ENCODE measurements at places on chromosomes 11 and 22.

GRCh38 chr22:38163844-38164550, 17.6 kb downstream of the PLA2G6 start:
- no peak for DNase-seq

DNA sequence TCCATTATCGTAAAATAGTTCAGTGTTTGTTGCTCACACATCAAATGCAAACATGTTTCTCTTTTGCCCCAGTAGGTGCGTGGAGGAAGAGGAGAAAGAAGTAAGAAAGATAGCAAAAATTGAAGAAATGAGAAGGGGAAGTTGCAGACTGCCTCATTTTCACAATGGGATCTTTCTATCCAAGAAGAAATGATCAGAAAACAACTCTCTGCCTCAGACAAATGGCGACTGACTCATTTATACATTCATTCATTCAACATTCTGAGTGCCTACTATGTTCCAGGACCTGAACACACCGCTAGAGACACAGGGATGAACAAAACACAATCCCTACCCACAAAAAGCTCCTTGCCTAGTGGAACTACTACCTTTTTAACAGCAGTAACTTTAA, 367 bp downstream of the HPS5 start:
- peak; percentile 56 for DNase-seq

GRCh38 chr11:288478-289397, at the start of gene PGGHG:
TSS of gene PGGHG (plus strand) at chr11:289126. CDS start at chr11:289817, 691 bp downstream.
- DNase-seq: peak; percentile 55

- DNase-seq: no peak
Observed at GRCh38 chr22:46349238-46349637, 13.7 kb downstream of the TRMU start.

- DNase-seq: no peak
Observed at GRCh38 chr22:47987885-47988515, 1225.5 kb downstream of the TBC1D22A start.

GRCh38 chr11:57638005-57638781, 11.5 kb downstream of the YPEL4 start:
- DNase-seq: peak; percentile 93

GRCh38 chr22:50523806-50524675, 1.4 kb downstream of the SCO2 start:
- no peak for DNase-seq

- DNase-seq: no peak
Observed at GRCh38 chr11:122809866-122810265, 28.4 kb upstream of the CRTAM start.

GRCh38 chr22:47173535-47174021, 411.1 kb downstream of the TBC1D22A start:
- DNase-seq: no peak

DNA sequence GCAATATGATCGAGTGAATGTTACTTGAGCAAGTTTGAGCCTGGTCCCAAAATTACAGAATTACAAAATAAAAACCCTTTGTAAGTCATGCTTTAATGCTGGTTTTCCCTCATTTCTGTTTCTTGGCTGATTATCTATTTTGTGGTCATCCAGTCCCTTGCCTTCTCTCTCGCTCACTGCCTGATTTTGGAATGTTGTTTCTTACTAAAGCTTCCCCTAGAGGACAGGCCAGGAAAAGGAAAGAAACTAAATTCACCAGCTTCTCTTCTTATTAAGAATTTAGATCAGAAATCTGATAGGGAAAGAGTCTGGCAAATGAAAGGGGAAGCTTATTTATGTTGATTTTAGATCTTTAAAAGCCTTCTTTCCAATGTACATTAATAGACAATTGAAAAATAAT, 16.6 kb upstream of the BDNF start:
- peak; percentile 62 for DNase-seq

DNA sequence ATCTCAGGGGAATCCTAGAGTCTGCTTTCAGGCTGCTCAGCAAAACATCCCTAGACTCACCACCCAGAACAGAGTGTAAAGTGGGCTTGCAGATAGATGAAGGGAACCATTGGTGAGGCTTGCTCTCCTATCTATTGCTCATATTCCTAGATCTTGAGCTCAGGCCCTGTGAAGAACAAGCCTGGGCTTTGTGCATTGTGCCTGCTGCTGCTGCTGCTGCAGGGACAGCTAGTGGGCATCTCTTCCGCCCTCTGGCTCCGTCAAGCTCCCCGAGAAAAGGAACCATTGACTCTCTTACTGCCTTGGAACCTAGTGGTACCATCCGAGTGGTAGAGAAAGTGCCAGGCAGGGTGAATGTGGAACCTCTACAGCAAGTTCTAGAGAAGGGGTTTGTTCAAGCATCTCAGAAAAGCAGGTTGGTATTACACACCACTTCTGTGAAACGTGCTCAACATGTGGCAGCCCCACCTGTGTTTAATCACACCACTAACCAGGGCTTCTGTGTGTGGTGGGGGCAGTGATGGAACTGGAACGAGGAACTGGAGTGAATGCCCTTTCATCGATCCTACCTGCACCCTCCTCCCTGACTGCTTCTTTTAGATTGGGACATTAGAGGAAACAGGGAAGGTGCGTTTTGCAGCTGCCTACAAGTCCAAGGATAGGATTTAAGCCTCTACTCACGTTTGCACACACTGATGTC, 4.4 kb downstream of the BACE1-AS start:
- DNase-seq: no peak

- no peak for DNase-seq
Observed at GRCh38 chr11:46198245-46199240, 77.3 kb upstream of the PHF21A start.

GRCh38 chr11:83312430-83312829, 26.3 kb upstream of the CCDC90B start:
- DNase-seq: no peak

GRCh38 chr11:103110391-103110790, 1.2 kb downstream of the DYNC2H1 start:
- DNase-seq: peak; percentile 65

- DNase-seq: peak; percentile 28
Observed at GRCh38 chr22:17754233-17754925, 19.9 kb downstream of the BID start.

DNA sequence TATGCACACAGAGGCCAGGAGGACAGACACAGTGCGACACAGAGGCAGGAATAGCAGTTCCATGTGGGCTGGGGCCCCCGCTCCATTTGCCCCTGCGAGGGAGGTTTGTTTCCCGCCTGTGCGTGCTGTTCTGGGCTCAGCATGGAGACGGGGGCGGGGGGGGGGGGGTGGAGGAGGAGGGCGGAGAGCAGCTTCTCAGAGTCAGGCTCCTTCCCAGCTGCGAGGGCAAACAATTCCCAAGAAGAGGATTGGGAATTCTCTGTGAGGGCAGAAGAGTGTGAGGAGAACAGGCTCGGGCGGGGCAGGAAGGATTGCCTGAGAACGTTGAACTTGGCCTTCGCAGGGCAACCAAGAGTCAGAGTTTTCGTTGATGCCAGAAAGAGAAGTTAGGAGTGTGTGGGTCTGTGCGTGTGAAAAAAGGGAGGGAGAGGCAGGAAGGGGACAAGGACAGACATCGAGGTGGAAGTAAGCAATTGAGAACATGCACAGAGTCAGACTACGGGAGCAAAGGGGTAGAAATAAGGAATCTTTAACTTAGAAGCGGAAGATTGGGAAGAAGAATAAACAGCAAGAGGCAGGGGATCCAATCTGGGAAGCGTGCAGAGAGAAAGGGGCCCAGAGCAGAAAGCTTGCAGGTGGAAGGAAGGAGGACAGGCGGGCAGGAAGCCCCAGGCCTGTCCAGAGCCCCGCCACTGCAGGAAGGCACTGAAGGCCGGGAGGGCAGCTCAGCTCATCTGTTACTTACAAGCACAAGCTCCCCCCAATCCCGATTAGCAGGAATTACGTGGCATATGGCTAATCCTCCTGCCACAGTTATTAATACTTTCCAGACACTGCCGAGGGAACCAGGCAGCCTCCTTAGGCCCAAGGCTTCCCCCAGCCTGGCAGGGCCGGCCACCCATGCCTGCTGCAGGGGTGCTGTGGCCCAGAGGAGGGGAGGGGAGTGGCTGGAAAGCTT, 15.6 kb upstream of the JAM3 start:
- no peak for DNase-seq

DNA sequence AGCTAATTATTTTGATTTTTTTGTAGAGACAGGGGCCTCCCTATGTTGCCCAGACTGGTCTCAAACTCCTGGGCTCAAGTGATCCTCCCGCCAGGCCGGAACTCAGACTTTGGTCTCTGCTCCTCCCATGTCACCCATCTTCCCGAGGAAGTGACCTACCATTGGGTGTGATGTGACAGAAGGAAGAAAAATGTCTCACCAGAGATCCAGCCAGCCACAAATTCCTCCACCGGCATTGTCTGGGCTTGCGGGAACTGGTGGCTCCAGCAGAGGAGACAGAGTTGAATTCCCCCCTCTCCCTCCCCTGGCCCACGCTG, 772 bp downstream of the SLC25A45 start:
- DNase-seq: peak; percentile 69

- DNase-seq: peak; percentile 60
Observed at GRCh38 chr22:28978158-28978557, 83.5 kb downstream of the C22orf31 start.

GRCh38 chr11:86443415-86443814, 68.7 kb downstream of the CCDC81 start:
- DNase-seq: no peak

DNA sequence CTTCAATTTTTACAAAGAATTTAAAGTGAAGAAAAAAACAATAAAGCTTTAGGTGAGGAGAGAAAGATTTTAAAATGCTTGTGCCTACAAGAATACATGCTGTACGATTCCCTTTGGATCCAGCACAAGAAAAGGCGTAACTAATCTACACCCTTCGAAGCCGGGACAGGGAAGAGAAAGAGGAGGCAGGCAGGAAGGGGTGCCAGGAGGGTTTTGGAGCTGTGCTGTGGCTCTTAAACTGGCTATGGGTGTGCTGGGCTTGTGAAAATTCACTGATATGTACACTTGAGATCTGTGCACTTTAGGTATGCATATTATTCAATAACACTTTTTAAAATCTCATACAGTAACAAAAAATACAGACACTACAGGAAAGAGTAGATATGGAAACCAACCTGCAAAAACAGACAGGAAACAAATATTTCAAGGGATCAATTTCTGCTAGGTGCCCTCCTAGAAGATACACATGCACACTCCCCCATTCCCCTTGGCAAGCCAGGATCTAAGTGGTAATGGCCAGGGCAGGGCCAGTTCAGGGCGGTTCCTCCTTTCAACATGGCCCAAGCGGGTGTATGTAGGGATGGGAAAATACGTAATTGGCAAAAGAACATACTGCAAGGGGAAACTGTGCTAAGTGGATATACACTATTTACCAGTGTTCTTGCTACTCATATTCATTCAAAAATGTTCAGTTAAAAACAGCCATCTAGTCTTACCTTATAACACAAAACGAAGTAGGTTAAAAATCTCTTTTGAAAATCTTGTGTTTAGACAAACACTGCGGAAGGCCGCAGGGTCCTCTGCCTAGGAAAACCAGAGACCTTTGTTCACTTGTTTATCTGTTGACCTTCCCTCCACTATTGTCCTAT, 54.2 kb downstream of the PACSIN2 start:
- no peak for DNase-seq

DNA sequence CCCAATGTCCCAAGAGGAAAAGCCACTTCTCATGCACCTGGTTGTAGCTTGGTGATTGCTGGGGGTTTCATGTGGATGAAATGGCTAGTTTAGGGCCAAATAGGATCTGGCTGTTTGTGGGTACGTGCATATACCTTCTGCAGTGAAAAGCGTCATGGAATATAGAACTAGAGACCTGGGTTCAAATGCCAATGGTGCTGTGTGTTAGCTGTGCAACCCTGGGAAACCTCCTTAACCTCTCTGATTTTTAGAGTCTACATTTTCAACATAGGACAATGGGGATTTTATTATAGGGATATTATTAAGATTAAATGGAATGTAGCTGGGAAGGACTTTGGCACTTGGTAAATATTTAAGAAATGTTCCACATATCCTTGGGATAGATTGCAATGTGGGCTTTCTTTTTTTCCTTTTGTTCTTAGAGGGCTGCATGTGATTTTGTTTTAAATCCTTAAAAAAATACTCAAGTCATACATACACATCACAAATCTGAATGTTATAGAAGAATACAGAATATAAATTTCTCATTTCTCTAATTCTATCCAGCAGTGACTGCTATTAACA, 112.6 kb upstream of the E2F8 start:
- DNase-seq: no peak

- DNase-seq: peak; percentile 60
Observed at GRCh38 chr22:24554313-24555164, at the start of gene GUCD1. TSS of gene GUCD1 (minus strand) at chr22:24555138. CDS start at chr22:24554991, 147 bp downstream.

DNA sequence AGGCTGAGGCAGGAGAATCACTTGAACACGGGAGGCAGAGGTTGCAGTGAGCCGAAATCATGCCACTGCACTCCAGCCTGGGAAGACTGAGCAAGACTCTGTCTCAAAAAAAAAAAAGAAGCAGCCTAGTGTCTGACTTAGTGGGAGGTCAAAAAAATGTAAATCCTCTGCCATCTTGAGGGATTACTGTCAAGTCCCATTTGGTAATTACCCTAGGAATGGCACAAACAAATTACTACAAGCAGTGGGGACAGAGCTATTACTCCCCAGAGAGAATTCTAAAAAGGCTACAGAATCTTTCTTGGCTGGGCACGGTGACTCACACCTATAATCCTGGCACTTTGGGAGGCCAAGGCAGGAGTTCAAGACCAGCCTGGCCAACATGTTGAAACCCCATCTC, 3.8 kb downstream of the SERPING1 start:
- DNase-seq: no peak

- DNase-seq: no peak
Observed at GRCh38 chr11:131463649-131464425, 93.4 kb downstream of the NTM start.

DNA sequence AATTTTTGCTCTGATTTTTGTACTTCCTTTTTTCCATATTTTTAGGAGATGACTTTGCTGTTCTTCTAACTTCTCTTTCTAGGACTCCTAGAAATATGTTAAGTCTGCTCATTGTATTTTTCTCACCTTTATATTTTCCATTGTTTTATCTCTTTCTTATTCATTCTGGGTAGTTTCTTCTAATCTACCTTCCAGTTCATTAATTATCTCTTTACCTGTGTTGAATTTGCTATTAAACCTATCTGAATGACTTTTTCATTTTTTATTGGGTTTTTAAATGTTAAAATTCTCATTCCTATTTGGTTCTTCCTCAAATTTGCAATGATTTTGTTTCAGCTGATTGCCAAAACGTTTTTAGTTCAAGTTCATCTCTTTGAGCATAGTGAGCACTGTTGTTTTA, 27.8 kb upstream of the EHF start:
- DNase-seq: no peak

DNA sequence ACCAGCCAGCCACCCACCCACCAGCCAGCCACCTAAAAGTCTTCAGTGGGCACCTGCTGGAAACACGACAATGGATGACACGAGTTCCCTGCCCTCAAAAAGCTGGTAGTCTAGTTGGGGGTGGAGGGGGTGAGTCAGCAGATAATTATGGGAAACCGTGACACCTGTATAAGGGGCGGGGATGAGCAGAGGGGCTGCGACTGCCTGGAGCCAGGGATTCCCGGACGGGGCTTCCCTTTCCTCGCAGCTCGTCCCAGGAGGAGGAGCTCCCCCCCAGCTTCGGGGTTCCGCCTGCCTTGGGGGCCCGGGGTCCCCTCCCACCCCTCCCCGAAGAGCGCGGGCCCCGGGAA, 2.3 kb upstream of the RTN4RL2 start:
- DNase-seq: no peak

GRCh38 chr11:48125866-48126265, 90.7 kb upstream of the OR4B1 start:
- DNase-seq: no peak

GRCh38 chr22:42937164-42937843, 77.6 kb downstream of the PACSIN2 start:
- DNase-seq: peak; percentile 89

GRCh38 chr11:115984228-115984627, 480.0 kb upstream of the CADM1 start:
- DNase-seq: no peak

All from ELR (cell line).